Right hindlimb (tissue), 1 donor: ENCODE measurements at places on chromosomes 16 and 17.

DNA sequence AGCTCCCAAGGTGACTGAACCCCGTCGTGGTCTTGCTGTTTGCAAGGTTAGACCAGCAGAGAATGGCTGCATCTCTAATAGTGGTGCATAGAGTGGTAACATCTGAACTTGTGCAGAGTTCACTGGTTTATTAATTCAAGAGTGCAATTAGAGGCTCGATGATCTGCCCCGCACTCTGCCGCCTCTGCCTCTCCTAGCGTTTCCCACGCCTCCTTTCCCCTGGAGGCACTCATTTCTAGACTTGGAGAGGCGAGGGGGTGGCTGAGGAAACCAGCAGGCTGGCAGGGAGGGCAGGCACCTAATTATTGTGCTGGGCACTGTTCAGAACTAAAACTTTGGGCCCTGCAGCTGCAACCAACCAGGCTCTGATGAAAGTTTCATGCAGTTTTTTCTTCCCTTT is 363.5 kb upstream of the EEF2KMT start:
- DNase-seq, result no peak

DNA sequence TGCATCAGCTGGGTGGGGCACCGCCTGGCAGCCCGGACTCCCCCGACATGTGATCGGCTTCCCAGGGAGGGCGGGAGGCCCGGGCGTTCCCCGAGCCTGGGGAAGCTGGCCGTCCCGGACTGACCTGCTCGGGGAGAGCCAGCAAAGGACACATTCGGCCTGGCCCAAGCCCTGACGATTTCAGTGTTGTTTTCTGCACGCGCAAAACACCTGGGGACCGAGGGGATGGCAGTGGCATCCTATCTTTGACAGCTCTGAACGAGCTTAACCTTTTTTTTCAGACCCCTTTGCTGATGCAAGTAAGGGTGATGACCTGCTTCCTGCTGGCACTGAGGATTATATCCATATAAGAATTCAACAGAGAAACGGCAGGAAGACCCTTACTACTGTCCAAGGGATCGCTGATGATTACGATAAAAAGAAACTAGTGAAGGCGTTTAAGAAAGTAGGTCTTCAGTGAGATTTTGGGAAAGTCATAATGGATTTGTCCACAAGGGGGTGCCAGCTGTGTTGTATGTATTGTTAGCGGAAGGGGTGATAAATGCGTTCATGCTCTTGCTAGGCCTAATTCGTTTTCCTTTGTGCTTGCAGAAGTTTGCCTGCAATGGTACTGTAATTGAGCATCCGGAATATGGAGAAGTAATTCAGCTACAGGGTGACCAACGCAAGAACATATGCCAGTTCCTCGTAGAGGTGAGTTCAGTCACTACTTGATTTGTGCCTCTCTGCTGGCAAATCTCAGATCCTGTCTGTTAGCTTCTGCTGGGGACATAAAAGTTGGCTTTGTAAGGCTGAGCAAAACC is 1.0 kb downstream of the EIF1 start:
- DNase-seq, result no peak

GRCh38 chr17:49404361-49404760 is 10.3 kb downstream of the PHB1 start:
- DNase-seq, result peak; percentile 39

DNA sequence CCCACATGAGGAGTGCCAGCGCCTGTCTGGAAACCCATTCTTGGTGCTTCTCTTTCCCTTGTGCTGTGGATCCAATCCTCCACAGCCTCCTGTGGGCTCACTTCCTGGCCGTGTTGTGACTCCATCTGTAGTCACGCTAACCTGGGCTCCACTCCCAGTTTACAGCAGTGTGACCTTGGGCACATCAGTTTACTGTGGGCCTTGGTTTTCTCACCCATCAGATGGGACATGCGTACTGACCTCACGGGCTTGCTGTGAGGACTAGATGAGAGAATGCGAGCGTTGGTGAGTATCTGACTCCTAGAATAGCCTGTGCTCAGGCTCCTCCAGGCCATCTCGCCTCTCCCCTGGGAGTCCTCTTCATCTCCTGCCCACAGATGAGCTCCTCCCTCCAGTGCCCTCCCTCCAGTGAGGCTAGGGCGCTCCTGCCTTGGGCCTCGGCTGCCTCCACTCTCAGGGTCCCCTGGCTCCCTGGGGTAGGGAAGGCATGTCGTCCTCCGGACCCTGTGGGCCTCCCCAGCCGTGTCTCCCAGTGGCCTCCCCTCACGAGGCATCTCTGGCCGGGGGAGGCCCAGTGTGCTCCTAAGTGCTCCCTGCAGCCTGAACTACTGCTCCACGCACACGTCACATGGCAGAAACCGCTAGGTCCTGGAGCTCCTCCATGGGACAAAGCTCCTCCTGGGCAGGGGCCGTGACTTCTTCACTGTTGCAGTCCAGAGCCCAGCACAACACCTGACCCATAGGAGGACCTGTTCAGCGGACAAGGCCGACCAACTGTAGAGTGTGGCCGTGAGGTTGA is 5.2 kb upstream of the FOXJ1 start:
- DNase-seq, result no peak

- DNase-seq, result no peak
Observed at GRCh38 chr16:82625066-82625968, 1.5 kb upstream of the CDH13 start.

DNA sequence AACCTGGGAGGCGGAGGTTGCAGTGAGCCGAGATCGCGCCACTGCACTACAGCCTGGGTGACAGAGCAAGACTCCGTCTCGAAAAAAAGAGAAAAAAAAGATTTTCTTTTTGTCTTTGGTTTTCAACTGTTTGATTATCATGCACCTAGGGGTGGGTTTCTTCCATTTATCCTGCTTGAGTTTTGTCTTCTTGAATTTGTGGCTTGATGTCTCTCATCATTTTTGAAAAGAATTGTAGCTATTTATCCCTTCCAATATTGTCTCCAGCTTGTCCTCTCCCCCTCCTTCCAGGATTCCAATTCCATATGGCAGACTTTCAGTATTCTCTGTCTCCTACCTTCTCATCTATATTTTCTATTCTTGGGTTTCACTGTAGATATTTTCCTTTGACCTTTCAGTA is 7.8 kb downstream of the B9D1 start:
- DNase-seq, result no peak

DNA sequence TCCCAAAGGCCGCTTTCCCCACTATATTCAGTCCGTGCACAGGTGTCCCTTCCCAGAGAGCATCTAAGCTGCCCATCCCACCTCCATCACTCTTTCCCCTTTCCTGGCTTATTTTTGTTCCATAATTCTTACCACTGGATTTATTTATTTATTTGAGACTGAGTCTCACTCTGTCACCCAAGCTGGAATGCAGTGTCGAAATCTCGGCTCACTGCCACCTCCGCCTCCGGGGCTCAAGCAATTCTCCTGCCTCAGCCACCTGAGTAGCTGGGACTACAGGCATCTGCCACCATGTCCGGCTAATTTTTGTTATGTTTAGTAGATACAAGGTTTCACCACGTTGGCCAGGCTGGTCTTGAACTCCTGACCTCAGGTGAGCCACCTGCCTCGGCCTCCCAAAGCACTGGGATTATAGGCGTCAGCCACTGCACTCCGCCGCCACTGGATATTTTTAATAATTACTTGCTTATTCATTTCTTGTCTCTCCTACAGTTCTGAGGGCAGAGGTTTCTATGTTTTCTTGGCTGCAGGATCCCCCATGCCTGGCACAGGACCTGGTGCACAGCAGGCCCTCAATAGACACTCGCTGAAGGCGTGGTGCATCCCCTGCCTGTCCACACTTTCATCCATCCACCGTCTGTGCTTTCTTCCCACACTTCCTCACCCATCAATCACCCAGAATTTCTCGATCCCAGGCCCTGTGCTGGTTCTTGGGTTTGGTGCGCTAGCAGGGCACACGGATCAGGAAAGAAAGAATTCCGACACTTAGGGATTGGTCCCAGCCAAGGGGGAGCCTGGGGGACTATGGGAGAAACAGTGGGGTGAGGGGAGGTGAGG is 9.9 kb upstream of the ADGRG1 start:
- DNase-seq, result no peak

- DNase-seq, result peak; percentile 53
Observed at GRCh38 chr16:74667255-74667700, 601 bp upstream of the RFWD3 start.

- DNase-seq, result peak; percentile 66
Observed at GRCh38 chr17:77609553-77610517, 348.7 kb upstream of the TNRC6C start.

DNA sequence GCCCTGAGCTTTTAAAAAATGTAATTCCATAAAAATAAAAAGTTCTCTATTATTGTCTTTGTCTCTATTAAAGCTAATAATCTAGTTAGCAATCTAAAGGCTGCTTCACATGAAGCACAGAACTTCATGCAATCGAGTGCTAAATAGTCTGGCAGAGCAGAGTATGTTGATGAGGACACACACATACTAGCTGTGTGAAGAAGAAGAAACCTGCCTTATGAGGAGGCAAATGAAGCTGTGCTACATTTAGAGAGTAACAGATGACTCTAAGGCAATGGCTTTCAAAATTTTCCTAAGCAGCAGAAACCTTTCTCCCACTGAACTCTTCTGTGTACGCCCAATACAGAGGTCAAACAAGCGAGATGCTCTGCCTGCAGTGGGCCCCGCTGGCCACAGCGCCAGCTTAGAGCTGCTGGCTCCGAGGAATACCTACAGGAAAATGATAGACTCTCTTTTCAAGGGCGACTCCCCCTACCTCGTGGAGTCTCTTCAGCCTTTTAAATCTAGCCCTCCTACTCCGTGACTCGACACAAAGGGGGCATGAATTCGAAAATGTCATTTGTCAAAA is 39.2 kb downstream of the GNA13 start:
- no peak for DNase-seq
